ENCODE measurements at places on chromosomes 2 and 18.
A peak's percentile ranks its signal among the peaks of the same experiment; 100 is the strongest.

GRCh38 chr18:74123200-74123599, 24.4 kb downstream of the FBXO15 start:
- no peak for DNase-seq

DNA sequence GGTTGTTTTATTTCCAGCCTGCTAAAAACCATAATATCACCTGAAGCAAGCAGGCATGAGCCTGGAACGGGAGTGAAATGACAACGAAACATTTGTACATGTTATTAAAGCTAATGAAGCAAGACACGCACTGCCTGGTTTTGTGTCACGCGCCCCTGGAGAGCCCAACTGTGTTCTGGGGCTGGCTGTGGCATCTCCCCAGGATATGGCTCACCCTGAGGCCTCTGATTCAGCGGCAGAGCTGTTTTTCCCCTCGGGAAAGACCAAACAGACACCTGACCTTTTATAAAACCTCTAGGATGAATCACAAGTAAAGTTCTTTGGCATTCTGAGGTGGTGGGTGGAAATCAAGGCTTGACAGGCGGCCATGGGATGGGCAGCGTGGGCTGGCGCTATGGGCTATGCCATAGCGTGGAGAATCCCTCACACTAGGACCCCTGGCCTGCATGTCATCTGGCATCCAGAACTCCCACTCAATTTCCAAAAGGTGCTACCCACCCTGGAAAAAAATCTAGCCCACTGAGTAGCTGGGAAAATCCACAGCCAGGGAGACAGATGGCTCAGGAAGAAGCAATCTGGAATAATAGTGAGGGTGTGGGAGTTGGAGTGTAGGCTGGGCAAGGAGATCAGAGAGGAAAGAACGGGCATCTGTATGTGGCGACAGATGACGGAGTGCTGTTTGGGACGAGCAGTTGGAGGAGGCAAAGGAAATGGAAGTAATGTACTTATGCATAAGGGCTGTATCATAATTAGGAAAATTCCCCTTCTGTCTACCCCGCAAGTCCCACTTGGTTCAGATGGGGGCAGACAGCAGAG, 262.0 kb downstream of the AFF3 start:
- DNase-seq = no peak

- DNase-seq = no peak
Observed at GRCh38 chr2:169895294-169895985, 68.2 kb downstream of the UBR3 start.

- DNase-seq = no peak
Observed at GRCh38 chr18:55064760-55065159, 105.5 kb upstream of the CCDC68 start.

DNA sequence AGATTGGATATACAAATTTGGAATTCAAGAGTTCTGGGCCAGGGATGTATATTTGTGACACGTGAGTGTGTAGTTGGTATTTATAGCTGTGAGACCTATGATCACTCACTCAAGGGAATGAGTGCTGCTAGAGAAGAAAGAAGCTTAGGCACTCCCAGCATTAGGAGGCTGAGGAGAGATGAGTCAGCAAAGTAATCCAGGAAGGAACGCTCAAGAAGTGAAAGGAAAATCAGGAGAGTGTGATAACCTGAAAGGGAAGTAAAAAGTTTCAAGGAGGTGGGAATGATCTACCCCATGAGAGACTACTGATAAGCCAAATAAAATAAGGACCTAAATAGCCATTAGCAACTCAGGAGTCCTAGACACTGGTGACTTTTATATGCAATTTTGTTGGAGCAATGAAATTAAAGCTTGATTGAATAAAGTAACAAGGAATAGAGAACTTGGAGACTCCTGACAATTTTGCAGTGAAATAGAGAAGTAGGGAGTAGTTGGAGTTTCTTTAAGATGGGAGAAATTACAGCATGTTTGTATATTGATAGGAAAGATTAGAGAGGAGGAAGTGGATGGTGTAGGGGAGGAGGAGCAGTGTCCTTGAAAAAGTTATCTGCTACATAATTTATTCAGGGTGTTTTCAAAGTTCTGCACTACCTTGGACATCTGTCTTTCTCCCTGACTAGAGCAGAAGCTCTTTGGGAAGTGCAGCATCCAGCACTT, 89.9 kb downstream of the UBE2E3 start:
- DNase-seq = no peak

- no peak for DNase-seq
Observed at GRCh38 chr2:133676392-133677130, 108.3 kb upstream of the NCKAP5 start.

DNA sequence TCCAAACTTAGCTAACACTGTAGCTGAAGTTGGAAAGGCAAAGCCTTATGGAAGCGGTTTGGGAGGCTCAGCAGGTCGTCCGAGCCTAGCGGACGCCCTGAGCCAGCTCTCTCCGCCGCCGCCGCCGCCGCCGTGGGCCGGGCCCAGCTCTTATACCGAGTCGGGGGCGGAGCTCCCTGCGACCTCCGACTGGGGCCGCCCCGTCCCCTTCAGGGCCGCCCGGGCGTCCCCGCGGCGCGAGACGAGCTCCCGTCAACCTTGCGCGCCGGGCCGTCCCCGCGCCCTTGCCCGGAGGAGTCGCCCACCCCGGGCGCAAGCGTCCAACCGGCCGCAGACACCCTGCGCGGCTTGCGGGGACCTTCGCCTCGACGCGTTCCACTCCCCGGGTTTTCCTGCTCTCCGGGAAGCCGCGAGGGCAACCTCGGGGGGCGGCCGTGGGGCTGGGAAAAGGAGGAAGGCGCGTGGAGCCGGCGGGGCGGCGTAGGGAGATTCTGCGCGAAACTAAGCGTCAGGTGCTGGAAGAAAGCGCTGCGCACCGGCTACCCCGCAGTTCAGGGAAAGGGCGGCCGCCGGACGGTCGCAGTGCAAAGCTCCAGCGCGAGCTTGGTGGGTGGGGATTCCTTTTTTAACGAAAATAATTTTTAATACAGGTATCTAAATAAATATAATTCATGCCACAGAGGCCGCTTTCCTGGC, at the start of gene SLC40A1:
TSS of gene SLC40A1 (minus strand) at position 129 of the 696 bp plus-strand sequence. CDS start 326 bp downstream, outside the sequence.
- DNase-seq = peak; percentile 92

DNA sequence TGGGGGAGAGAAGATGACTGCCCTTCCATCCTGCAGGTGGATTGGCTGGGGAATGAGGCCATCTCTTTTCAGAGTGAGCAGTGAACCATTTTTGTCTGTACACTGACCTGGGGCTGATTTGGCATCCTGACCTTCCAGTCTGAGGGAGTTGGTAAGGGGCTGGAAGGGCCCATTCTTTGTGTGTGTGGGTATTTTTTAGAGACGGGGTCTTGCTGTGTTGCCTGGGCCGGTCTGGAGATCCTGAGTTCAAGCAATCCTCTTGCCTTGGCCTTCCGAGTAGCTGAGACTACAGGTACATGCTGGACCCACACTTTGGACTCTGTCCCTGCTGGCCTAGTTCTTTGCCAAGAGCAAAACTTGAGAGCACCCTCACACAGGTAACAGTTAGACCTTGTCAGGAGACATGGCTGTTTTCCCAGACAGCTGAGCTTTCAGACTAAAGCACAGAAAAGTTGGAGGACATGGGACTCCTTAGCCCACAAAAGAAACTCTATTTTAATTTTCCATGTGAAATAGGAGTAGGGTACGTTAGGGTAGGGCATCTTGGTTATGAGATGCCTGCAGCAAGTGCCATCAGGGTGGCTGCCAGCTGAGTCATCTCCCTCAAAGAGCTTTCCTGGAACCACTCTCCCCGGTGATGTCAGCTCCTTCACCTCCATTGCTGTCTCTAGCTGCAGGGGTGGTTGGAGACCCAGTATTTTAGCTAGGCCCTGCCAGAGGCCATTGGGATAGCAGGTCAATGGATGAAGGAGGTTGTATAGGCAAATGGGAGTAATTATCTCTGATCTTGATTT, 60.7 kb downstream of the DGKD start:
- no peak for DNase-seq

- no peak for DNase-seq
Observed at GRCh38 chr2:239215136-239215925, 185.5 kb downstream of the HDAC4 start.

DNA sequence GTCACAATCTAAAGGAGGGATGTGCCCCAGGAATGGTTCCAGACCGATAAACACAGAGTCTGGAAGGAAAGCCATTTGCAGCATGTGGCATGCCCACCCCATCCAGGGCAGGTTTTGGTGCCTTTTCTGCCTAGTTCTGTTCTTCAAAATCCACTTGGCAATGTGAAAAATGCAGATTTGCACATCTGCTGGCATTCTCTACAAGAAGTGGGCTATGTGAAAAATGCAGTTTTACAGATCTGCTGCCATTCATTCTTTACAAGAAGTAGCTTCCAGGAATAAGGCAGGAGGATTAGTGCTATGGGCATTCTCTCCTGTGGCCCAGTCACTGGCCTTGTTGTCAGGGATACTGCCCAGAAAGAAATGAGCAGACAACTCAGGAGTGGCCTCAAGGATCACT, 68.1 kb downstream of the C1D start:
- no peak for DNase-seq

DNA sequence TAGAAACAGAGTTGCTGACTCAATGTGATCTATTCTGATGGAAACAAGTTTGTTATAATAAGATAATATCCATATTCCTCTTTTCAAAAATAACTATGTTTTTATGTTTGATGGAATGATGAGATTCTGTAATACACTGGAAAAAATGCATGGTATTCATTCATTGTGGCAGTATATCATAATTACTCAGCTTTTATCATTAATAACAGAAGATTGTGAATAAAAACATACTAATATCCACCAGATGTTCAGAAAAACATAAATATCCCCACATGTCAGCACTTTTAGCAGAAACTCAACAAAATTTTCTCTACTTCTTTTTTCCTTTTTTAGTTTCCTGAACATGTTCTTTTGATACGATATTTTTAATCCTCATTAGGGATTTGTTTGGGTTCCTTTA, 130.9 kb upstream of the CAVIN2 start:
- DNase-seq = no peak

DNA sequence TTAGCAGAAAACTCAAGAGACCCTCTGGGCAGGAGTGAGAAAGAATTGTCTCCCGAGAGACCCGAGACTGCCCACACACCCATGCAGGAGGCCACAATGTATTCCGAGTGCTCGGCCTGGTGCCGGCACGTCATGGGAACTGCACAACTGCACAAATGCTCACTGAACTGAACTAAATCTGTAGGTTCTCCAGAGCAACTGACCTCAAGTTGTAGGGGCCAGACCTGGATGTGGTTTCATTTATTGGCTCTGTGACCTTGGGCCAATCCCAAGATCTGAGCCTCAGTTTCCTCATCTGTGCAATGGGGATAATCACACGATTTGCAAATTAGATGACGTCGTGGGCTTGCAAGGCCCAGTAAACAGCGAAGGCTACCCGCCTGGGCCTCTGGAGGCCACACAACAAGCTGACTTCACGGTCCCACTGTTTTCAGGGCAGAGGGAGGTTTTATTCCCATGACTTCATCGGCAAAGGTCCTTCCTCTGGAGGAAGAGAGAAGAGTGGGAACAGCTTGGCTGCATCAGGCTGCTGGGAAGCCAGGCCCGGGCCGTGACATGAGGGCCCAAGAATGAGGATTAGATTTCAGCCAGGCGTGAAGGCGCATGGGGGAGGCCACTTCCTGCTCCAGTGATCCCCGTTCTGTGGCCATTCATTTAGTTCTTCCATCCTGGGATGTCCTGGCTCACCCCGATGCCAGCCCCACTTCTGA, 3.6 kb upstream of the ERFE start:
- DNase-seq = no peak

DNA sequence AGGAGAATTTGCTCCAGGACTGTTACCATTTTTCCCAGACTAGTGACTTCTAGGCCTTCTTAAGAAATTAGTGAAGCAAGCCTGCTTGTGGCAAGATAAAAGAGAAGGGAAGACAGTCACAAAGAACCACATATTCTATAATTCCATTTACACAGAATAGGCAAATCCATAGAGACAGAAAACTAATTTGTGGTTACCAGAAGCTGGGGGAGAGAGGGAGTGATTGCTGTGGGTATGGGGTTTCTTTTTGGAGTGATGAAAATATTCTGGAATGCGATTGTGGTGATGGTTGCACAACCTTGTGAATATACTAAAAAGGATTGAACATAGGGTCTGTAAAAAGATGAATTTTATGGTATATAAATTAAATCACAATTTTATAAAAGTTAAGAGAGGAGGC, 37.5 kb upstream of the SIX2 start:
- no peak for DNase-seq

GRCh38 chr2:42545841-42546390, 22.5 kb upstream of the MTA3 start:
- DNase-seq = no peak

GRCh38 chr2:121793816-121794215, 38.4 kb downstream of the TSN start:
- no peak for DNase-seq

DNA sequence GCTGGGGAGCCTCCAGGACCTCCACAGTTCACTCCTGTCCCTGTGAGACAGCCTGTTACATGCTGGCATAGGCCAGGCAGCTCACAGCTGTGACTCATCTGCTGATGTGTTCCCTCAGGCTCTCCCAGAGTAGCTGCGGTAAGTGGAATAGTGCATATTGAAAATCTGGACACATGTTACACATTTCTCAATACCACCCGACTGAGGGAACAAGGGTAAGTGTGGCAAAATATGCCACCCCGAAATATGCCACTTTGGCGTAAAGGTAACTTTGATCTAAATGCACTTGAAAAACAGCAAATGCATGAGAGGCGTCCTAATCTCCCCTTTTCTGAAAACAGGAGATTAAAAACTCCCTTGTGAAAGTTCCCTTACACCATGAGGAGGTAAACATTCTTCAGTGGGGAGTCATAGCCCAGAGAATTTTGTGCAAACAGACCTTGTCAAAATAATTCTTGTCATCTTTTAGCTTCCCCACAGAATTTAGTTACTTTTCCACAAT, 557.9 kb downstream of the CCDC85A start:
- DNase-seq = peak; percentile 2

GRCh38 chr18:56256659-56257058, 381.7 kb downstream of the TXNL1 start:
- DNase-seq = no peak

- DNase-seq = no peak
Observed at GRCh38 chr2:37870829-37871228, 54.3 kb upstream of the RMDN2 start.

- peak; percentile 61 for DNase-seq
Observed at GRCh38 chr2:8986327-8986976, 17.0 kb downstream of the MBOAT2 start.

GRCh38 chr2:68126561-68126960, 31.1 kb upstream of the PNO1 start:
- DNase-seq = no peak

- peak; percentile 81 for DNase-seq
Observed at GRCh38 chr18:49476664-49477411, 10.2 kb downstream of the C18orf32 start.
